ENCODE measurements at places on chromosomes 2 and 18.

- no peak for DNase-seq
Observed at GRCh38 chr18:32418148-32418547, 52.5 kb downstream of the GAREM1 start.

GRCh38 chr2:120541553-120541932, 194.1 kb upstream of the GLI2 start:
- DNase-seq = no peak

- DNase-seq = no peak
Observed at GRCh38 chr2:222771832-222772231, 89.0 kb upstream of the ACSL3 start.

GRCh38 chr2:172247203-172247602, 144.5 kb upstream of the DLX2 start:
- no peak for DNase-seq

- DNase-seq = no peak
Observed at GRCh38 chr2:112491946-112492345, 10.0 kb downstream of the TTL start.

DNA sequence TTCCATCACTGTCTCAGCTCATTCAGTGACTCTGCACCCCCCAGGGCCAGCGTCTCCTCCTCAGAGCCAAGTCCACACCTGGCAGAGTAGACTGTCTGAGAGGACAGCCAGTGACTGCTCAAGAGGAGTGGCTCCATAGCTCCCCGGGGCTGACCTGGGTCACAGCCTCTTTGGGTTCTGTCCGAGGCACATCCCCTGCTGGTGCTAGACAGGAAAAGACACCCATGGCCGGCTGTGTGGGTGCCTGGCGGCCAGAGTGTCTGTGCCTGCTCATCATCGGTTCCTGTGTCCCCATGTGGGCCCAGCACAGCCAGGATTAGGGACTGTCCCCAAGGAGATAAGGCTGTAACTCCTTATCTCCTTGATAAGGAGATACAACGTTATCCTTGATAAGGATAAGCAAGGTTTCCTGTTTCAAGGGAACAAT, 3.5 kb upstream of the CROCC2 start:
- DNase-seq = no peak

DNA sequence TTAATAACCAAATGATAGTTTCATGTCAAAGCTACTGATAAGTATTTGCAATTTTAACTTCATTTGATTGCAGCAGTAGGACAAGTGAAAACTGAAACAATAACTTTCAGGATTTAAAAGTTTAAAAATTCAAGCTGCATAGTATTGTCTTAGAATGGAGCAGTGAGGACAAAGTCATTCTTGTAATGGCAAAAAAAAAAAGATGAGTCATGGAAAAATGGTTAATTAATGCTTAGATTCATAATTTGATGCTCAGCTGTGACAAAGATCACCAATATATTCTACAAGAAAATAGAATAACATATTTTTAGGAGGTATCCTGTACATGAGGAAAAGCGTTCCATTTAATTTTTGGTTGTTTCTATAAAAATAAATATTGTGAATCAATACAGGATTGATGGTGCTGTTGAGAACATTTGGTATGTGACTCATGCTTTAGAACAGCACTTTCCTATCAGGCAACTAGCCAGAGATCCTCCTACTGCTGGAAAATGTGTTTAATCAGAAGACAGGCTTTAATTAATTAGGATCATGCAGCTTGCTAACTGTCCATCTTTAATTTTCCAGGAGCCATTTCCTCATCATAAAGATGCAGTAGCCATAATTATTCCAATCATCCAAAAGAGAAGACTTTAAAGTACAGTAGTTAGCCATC, 239.0 kb upstream of the MMADHC start:
- no peak for DNase-seq

Measured in GOT3 (cell line).